ENCODE measurements at places on chromosomes 3 and 15.

DNA sequence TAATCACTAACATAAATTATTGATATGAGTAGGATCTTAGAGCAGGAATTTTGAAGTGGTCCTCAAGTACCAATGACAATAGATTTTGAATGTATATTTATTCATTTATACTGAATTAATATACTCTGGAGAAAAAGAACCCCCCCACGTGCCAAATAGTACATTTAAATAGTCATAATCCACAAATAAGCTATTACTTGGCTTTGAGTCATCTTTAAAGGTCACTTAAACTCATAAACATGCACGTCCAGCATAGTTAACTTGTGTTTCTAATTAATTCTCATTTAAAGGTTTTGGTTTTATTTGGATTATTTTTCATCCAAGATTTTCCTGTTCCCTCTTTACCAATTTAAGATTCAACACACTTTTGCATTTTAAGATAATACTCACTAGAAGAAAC lies 35.1 kb downstream of the FGF7 start:
- DNase-seq, result no peak

DNA sequence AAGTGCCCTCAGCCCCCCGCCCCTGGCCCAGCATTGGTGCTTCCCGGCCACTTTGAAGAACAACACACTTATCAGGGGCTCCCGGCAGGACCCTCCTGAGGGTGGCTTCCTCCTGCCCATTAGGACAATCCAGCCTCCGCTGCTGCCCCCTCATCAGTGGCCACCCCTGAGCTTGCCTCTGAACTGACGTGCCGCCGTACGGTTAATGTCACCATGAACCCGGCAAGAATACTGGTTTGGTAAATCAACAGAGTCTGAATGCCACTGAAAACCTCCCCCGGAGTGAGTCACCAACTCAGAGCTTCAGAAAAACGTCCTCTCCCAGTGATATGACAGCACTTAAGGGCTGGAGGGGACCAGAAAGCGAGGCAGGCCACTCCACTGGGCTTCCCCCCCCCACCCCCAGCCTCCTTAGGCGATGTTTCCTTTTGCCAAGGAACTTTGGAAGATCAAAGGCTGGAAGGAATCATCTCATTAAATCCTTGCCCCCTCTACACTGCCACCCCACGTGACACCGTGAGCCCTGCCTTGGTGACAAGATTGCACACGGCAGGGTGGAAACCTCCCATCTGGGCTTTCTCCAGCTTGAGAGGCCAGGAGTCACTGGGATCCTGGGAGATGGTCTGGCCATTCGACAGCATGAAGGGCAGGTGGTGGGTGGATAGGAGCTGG lies 142.1 kb downstream of the NUP210 start:
- peak; percentile 71 for DNase-seq

DNA sequence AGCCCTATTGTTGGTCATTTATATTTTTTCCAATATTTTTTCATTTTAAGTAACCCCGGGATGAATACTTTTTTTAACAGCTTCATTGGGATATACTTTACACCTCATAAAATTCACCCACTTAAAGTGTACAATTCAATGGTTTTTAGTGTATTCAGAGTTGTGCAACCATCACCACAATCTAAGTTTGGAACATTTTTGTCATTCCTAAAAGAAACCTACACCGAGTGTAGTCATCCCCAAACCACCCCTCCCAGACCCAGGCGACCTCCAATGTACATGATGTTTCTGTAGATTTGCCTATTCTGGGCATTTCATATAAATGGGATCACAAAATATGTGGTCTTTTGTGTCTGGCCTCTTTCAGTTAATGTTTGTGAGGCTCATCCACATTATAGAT lies 118.3 kb upstream of the FRMD4B start:
- no peak for DNase-seq

DNA sequence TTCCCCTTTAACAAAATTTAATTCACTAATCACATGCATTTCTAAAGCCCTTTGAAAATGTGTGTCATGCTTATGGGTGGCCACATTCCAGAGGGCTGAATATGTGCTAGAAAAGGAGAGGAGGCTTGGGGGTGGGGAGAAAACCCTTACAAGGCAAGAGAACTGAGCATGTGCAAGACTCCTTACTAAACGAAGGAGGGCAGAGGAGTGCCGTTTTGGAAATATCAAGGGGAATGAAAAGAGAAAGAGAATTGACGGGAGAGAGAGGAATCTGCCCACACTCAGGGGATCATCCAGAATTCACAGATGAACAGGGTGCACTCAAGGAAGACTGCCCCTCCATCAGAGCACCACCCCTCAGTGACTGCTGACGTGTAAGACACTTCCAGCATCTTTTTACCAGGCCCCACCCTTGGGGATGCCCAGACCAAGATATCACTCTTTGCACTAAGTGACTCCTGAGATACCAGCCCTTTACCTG lies 37.9 kb upstream of the TSC22D2 start:
- peak; percentile 91 for DNase-seq

DNA sequence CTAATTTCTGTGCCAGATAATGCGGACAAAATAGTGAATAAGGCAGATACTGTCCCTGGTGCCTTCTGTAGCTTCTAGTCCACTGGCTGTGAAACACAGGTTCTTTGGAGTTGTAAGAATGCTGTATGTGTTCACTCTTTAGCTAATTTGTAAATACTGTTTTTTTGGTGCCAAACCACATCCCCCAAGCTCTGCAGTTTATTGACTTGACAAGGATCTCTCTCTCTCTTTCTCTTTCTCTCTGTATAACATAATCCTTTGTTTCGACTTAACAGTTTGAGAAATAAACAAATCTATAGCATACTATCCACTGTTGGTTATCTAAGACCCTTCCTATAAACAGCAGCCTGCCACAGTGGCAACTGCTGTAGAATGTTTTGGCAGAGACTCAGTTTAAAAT lies 7.6 kb downstream of the SMAD3 start:
- DNase-seq, result no peak

DNA sequence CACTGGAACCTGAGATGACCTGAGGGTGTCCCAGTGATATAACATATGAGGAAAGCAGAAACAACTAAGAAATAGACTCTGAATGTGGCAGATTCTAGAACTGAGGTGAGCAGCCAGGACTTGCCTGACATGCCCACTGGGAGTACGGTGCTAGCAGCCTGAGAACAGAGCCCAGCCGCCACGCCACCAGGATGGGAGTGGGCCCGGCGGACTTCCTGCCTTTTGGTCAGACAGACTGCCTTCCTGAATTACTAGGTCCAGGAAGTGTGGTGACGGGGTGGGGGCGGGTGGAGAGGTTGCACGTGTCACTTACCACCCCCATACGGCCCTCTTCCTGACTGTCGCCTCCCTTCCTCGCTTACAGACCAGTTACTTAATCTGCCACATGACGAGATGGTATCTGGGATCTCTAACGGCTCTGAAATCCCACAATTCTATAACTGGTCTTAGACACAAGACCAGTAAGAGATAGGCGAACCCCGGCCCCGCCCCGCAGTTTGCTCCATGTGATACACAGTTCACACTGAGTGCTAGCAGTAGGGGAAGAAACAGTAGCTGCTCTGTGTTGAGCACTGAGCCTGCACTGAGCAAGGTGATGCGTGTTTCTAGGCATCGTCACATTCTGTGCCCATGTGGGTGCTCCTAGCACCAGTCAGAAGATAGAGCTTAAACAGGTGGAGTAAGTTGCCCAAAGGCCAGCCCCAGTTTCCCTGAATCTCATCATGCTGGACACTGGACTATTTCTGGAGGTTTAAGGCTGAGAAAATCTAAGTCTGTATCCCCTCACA lies 95.7 kb downstream of the CPN2 start:
- peak; percentile 71 for DNase-seq

DNA sequence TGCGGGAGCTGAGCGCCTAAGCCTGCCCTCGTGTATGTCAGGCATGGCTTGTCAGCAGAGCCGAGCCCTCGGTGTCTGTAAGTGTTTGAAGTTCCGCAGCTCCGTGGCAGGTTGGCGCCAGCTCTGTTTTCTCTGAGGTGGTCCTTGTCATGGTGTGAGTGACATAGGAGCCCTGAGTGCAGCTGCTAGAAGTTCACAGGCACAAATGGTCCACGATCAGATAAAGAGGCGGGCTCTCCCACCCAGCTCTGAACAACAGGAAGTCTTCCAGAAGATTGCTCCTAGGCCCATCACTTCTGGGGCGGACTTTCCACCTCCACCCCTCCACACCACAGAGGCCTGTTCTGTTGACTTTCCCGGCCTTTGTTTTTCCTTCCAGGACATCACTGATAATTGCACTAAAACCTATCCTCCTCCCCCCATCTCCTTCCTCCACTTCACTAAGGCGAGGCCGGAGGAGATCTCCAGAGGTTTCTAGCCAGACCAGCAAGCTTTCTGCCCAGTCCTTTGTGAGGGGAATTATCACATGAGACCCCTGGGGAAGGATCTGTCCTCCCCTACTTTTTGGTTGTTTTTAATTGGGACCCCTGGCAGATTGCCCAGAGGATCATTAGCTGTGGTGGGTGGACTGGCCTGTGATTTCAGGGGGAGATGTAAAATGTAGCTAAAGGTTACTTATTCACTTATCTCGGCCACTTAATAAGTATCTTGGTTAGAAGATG lies 19.9 kb downstream of the ITPR1 start:
- peak; percentile 63 for DNase-seq

DNA sequence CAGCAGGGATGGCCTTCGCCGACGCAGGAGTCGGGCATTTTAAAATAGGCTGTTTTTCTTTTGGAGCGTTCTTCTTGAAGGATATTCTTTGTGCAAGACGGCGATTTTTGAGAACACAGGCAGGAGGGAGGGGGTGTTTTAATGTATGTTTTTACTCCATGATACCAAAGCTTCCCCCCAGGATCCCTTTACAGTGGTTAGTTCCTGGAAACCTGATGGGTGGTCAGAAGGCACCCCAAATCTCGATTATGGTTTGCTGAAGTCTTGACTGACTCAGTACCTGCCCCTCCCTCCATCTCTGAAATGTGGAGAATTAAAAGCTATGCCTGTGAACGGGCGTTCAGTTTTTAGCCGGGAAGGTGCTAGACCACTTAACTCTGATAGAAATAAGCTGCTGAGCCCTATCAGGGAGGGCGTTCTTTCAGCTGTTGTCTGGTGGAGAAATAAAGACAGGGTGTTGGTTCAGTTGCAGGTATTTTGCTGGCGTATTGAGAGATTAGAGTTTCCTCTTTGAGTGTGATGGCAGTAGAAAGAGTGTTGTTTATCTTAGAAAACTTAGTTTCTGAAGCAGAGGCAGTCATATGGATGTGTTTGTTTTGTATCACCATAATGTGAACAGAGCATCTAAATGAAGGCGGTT lies 3.4 kb downstream of the IGF1R start:
- DNase-seq, result no peak

GRCh38 chr15:76939715-76940114 lies 8.2 kb downstream of the RCN2 start:
- no peak for DNase-seq

GRCh38 chr3:55270976-55271375 lies 216.1 kb downstream of the WNT5A start:
- DNase-seq, result no peak

GRCh38 chr3:127822682-127823425 lies 539 bp upstream of the MGLL start:
- DNase-seq, result peak; percentile 55

DNA sequence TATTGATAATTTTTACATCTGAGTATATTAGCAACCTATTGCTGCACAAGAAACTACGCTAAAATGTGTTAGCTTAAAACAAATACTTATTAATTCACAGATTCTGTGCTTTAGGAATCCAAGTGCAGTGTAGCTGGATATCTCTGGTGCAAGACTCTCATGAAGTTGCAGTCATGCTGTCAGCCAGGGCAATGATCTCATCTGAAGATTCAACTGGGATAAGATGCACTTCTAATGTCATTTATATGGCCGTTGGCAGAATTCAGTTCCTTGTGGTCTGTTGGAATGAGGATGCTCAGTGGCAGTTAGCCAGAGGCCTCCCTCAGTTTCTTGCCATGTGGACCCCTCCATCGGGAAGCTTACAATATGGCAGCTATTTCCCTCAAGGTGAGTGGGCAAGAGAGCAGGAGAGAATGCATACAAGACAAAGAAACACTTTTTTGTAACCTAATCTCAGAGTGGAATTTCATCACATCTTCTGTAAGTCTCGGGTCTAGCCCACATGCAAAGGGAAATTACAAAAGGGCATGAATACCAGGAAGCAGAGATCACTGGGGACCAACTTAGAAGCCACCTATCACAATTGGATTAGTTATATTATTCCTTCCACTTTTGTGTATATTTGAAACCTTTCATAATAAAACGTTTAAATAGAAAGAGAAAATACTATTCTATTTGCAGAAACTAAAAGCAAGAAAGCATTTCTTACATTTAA lies 61.6 kb downstream of the DPH6 start:
- DNase-seq, result no peak

DNA sequence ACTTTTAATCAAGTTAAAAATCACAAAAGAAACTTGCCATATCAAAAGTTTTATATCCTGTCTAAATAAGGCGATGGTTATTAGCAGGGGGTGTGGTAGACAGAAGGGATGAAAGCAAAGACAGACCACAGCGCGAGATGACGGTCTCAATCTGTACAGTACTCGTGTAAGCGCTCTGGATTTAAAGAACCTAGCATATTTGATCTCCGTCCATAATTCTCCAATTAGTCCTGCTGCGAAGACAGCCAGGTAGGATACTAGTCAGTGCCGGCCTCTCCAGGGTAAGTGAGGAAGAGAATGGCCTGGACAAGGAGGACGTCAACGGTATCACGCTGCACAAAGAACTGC lies 701 bp downstream of the SGO1 start:
- DNase-seq, result peak; percentile 55

DNA sequence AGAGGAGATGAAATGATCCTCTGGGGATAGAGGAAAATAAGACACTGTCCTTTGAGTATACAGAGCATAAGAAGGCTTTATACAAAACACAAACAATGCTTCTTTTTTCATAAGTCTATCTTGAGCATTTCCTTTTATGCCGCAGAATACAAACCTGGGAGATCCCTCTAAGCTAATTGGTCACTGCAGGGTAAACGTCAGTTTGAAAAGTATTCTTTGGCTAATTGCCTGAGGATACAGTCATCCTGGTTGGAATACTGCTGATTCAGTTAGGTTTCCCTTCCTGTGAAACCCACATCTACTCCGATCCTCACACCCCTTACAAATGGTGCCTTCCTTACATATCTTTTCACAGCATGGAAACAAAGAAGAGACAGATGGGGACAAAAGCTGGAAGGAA lies 10.6 kb downstream of the WNT5A start:
- DNase-seq, result no peak

- no peak for DNase-seq
These were observed 291.8 kb downstream of the UBE2E2 start for GRCh38 chr3:23494967-23495366.

DNA sequence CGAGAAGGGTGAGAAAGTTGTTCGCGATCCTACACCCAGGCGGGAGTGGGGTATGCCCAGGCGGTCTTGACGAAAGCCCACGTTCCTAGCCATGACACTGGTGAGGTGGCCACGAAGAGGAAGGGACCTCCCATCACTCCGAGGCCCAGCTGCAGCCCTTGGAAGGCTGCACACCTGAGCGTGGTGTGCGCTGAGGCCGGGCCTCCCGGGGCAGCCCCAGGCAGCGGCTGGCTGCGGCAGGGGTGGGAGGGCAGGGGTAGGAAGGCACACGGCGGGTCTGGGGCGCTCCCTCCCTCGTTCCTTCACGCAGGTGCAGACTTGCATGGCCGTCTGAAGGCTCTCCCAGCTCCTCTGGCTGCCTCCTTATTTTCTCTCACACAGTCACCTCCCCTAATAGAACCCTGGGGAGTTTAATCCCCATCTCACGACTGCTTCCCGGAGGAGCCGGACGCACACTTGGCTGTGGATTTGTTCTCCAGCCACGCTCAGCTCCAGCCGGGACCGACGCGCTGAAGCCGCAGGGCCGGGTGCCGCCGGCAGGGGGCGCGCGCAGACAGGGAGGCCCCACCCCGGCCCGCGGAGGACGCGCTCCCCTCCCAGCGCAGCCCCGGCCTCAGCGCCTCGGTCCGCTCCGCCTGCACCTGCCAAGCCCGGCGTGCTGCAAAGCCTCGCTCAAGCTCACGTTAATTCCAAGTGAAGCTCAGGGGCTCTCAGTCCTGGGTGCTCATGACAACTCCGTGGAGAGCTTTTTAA lies 37.8 kb upstream of the MUC4 start:
- DNase-seq, result peak; percentile 43

All from islet precursor cell (in vitro differentiated cells).